T-helper 22 cell (primary cell): ENCODE measurements at places on chromosomes 3 and 15.

GRCh38 chr3:110311541-110311940 is 760.1 kb upstream of the NECTIN3 start:
- no peak for DNase-seq

DNA sequence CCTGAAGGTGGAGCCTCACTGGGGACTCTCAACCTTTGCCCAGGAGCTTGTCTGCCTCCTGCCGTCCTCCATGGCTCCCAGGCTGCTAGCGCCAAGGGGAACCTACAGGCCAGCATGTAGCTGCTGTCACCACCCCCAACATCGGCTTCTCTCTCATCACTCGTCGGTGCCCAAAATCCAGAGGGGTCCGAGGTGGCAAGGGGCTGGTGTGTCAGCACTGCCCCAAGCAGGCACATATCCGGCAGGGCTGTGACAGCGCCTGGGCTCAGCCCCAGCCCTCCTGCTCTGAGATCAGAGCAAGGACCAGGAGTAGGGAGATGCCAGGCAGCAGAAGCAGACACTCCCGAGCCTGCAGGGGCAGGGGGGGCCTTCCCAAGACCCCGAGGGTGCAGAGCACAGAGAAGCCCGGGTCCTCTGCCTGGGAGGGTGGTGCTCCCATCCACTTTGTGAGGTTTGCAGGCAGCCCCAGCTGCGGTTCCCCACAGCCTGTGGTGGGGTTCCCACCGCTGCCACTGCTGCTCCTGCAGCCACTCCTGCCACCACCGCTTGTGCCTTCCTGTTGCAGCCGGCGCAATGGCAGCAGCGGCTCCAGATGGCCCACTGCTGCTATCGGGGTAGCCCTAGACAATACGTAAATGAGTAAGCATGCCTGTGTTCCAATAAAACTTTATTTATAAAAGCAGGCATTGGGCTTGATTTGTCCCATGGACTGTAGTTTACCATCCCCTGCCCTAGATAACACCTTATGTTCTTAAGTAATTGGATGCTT is 451.0 kb downstream of the EPHA6 start:
- no peak for DNase-seq

DNA sequence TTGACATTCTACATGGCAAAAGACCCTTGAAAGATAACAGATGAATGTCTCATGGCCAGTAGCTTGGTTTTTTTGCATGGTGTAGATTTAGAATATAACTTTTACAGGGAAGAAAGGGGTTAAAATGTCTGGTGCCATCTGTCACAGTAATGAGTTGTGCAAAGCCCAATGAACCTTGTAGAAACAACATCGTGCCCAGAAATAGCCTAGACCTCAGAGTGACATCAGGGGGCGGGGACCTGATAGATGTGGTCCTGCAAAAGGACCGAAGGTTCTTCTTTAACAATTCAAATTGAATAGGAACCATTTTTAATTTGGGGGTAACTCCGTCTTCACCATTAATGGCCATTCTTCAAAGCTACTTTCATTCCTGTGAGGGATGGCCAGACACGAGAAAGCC is 254.1 kb upstream of the CTDSPL start:
- no peak for DNase-seq

GRCh38 chr3:72597756-72598195 is 250.5 kb downstream of the SHQ1 start:
- no peak for DNase-seq

- no peak for DNase-seq
These were observed 14.8 kb downstream of the LNP1 start for GRCh38 chr3:100416176-100416575.

- no peak for DNase-seq
These were observed 444.9 kb upstream of the TBL1XR1 start for GRCh38 chr3:177642042-177642803.

- DNase-seq: no peak
These were observed 23.8 kb upstream of the IDH2 start for GRCh38 chr15:90126022-90126421.

DNA sequence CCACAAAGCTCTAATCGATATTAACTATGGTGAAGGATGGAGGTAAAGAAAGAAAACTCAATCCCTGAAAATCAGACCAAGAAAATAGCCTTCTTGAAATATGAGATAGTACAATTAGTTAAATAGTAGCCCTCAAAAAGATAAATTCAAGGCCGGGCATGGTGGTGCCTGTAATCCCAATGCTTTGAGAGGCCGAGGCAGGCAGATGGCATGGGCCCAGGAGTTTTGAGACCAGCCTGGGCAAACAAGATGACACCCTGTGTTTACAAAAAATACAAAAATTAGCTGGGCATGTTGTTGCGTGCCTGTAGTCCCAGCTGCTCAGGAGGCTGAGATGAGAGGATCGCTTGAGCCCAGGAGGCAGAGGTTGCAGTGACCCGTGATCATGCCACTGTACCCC is 31.6 kb upstream of the CEP152 start:
- DNase-seq: no peak

DNA sequence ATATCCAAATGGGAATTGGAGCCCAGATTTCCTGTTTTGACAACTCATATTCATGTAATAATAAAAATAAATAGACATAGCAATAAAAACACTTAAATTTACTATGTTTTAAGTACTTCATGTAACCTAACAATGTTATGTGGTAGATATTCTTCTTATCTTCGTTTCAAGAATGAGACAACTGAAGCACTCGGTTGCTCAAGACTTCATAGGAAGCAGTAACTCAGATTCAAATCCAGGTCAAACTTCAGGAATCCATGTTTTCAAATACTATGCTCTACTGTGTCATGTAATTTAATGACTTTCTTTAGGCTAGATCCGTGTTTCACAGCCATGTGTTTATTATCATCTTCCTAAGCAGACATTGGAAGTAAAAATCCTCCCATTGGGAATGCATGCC is 492.2 kb downstream of the CNTN3 start:
- no peak for DNase-seq

DNA sequence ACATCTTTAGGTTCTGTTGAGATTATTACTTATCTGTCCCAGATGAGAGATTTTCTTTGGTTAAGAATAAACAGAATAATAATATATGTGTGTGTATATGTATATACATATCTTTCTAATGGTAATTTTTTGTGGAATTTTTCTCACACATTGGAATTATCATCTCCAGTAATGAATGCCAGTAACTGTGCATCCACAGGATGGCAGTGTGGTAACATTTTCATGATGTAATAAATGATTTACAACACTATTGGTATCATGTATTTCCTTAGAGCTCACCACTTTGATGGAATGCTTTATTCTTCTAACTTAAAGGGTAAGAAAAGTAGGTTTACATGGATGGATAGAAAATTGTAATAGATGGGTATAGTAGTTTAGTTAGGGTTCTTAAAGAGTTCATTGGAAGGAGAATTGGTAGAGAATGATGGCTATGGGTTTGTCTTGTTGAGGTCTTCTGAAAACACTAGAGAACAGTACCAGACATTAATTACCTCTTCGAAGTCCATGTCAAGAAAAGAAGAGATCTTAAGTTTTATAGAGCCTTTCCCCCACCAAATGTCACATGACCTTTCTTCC is 78.1 kb downstream of the STT3B start:
- DNase-seq: no peak

DNA sequence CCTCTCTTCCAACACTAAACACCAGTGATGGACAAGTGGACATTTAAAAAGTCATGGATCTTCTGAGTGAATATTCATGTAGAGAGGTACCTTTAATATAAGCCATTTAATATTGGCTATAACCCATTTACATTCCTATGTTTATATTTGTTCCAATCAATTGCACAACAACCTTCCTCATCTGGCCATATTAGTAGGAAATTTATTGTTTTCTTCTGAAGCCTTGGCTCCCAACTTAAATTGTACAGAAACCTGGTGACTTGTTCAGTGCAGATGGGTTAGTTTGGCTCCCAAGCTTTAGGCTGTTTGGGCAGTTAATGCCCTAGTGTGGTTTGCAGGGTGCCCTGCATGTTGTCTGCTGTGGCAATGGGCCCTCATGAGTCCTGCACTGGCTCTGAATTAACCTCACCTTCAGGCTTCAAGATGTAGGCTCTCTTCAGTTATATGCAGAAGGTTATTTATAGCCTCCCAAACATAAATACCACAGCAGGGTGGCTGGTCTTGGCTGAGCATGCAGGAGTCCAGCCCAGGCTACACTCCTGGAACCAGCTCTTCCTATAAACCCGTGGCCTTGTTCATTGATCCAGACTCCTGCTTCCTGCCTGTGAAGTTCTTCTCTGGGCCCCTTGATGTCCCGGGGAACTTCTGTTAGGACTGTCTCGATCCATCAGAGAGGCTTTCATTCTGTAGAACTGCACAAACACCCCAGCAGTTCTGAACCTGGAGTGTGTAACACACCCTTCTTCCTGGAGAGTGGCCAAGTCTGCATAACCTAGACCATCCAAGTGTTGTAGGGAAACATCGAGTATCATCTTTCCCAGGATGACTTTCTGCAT is 57.0 kb downstream of the DUT start:
- no peak for DNase-seq

- DNase-seq: no peak
These were observed 120.7 kb upstream of the WNT5A start for GRCh38 chr3:55607844-55608243.

GRCh38 chr3:118128886-118129285 is 905.8 kb downstream of the IGSF11 start:
- DNase-seq: no peak

GRCh38 chr15:77480859-77481633 is 60.4 kb downstream of the HMG20A start:
- no peak for DNase-seq

- DNase-seq: no peak
These were observed 23.9 kb downstream of the LRIG1 start for GRCh38 chr3:66476852-66477381.

DNA sequence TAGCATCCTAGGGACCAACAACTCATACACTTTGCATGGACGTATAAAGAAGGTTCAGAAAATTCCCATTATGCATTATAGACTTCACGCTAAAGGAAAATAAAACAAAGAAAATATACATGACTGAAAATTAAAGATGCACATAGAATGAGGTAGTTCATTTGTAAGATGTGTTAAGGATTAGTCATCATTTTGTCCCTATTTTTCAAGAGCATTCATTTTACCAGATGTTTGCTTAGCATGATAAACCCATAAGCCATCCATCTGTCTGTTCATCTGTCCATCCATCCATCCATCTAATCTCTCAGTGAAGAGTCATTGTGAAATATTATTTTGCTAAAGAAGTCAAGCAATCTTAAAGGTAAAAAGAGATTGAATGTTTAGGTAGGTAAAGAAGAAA is 80.3 kb downstream of the TFG start:
- no peak for DNase-seq

DNA sequence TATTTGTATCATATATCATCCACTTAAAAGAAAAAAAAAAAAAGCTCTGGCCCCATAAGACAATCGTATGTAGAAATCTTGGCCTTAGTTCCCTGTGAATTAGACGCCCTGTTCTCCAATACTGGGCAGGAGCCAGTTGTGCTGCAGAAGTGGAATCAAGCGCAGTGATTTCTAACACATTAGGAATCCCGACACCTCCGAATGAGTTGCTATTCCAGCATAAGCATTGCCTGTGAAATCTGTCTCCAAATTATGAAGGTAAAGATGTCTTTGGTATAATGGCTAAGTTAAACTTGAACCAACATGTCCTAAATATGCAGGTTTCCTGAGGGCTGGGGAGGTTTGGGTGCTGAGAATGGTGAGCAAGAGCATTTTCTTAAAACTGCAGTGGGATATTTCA is 199.4 kb upstream of the ARRDC4 start:
- no peak for DNase-seq

DNA sequence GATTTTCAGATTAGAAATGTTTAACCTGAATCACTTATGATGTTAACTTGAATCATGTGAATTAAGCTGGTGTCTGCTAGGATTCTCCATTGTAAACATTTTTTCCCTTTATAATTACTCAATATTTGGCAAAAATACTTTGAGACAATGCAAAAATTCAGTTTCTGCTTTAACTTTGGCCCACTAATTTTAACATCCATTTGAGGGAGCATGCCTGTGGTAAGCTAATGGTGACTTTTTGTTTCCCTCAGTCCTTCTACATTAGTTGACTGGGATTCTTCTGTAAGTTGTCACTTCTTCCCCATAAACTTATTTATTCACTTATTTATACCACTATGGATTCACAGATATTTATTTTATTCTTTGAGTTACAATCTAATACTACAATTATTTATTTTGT is 59.3 kb downstream of the PIK3R4 start:
- no peak for DNase-seq

- DNase-seq: no peak
These were observed 108.4 kb upstream of the RASGRP1 start for GRCh38 chr15:38672814-38673670.

- no peak for DNase-seq
These were observed 4.6 kb downstream of the TMEM266 start for GRCh38 chr15:76064375-76064774.

GRCh38 chr3:127461286-127461910 is 129.1 kb downstream of the TPRA1 start:
- no peak for DNase-seq

DNA sequence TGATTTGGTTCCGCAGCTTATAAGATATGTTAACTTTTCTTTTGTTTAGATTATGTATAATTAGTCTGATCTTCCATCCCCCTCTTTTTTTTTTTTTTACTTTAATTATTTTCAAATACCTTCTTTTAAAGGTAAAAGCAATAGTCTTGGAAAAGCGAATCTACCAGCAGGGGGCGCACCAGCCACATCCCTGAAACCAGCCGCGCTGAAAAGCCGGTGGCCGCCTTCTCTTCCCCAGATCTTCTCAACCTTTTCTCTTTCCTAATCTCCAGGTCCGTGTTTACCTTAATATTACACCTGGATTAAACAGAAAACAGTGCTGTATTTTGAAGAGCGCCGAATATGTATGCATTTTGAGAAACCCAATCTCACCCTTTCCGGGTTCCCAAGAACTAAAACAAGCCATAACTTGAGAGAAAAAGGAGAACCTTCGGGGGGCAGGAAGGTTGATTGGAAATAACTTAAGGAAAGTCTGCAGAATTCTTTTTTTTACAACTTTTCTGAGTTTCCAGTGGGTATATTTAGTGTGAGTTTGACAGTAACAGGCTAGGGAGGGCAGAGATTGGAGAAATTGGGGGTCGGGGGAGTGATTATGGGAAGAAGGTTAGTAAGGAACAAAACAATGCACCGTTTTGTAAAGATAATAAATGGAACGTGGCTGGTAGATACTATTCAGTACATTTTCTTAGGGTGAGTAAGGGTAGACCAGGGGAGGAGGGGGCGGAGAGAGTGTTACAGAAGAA is 2.0 kb upstream of the SOX2 start:
- no peak for DNase-seq

DNA sequence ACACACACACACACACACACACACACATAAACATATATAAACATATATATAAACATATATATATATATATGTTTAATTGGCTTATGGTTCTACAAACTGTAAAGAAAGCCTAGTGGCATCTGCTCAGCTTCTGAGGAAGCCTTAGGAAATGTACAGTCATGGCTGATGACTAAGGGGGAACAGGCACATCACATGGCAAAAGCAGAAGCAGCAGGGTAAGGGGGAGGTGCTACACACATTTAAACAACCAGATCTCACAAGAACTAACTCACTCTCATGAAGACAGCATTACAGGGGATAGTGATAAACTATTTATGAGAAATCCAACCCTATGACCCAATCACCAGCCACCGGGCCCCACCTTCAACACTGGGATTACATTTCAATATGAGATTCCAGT is 922.9 kb downstream of the SI start:
- no peak for DNase-seq
